ENCODE measurements at places on chromosomes 1 and 21.
A peak's percentile ranks its signal among the peaks of the same experiment; 100 is the strongest.

GRCh38 chr1:41344708-41345159 is 16.5 kb upstream of the FOXO6 start:
- peak; percentile 19 for DNase-seq

GRCh38 chr1:90027281-90027680 is 32.4 kb downstream of the ZNF326 start:
- DNase-seq: no peak

- no peak for DNase-seq
Observed at GRCh38 chr1:81974222-81974841, 173.6 kb downstream of the ADGRL2 start.

DNA sequence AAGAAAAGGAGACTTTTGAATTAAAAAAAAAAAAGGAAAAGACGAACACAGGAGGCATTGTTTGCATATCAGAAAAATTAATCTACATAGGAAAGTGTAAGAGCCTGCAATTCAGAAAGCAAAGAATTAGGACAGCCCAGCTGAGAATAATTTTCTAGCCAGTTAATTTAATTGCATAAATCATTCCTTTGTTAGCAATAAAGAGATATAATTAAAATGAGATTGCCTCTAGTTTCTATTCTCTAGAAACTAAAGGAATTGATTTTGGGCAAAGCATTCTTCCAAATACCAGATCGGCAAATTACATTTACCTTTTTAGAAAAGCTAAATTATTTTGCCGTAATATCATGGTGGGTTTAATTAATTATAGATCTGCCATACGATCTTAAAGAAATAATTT is 46.0 kb downstream of the NUF2 start:
- DNase-seq: no peak

- no peak for DNase-seq
Observed at GRCh38 chr1:72278461-72278860, 3.9 kb downstream of the NEGR1 start.

- DNase-seq: no peak
Observed at GRCh38 chr1:167454304-167454893, 63.9 kb downstream of the CD247 start.

- DNase-seq: no peak
Observed at GRCh38 chr1:229238231-229238630, 32.7 kb upstream of the RAB4A start.

- no peak for DNase-seq
Observed at GRCh38 chr1:213389061-213389581, 338.1 kb downstream of the RPS6KC1 start.

DNA sequence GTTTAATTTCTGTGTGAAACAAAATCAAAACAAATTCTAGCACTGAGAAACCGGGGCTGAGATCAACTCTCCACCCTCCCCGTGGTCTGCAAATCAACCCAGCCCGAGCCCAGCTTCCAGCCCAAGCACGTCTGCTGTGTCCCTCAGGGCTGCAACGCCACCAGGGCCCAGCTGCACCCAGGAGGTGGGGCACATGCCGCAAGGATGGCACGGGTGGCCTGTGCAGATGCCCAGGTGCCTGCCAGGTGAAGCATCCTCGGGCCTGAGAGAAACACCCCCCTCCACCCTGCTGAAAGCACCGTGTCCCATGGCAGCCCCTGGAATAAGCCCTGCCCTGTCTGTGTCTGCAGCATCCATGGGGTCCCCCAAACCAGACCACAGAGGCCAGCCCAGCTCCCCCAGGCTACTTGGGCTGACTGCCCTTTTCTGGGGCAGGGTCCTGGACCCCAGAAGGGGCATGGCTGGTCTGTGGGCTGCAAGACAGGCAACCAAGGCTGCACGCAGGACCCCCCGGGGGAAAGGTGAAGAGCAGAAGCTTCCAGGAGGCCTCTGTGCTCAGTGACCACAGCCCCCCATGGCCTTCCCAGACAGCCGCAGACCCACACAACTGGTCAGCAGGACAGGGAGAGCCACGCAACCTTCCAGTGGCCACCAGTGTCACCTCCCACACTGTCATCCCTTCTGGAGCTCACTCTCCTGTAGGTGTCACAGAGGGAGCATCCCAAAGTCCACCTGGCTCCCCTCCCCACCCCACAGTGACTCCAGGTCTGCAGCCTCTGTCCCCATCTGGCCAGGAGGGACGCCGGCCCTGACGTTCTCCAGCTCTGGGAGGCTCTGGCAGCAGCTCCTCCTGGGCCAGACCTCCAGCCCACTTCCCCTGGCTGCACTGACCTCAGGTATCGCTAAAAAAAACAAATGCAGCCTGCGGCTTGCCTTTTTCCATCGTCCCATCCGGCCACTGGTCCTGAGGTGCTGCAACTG is 7.7 kb downstream of the WNT9A start:
- DNase-seq: no peak

- no peak for DNase-seq
Observed at GRCh38 chr1:92910081-92910480, 51.2 kb downstream of the DIPK1A start.

DNA sequence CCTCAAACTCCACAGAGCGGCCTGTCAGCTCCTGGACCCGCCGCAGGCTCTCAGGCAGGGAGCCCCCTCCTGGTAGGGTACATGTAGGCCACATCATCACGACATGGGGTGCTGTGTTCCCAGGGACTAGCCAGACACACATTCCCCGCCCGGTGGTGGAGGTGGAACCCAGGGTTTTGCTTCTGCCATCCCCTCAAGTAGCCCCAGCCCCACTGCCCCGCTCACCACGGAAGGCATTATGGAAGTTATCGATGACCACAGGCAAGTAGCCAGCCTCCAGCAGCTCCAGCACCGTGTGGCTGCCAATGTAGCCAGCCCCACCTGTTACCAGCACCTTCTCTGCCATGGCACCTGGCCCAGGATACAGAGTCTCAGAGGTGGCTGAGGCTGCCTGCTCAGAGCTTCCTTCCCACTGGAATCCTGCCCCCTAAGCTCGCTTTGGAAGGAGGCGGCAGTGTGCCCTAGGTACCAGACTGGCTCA is 1.9 kb downstream of the GALE start:
- no peak for DNase-seq

- no peak for DNase-seq
Observed at GRCh38 chr1:235980976-235981375, 83.9 kb downstream of the NID1 start.

DNA sequence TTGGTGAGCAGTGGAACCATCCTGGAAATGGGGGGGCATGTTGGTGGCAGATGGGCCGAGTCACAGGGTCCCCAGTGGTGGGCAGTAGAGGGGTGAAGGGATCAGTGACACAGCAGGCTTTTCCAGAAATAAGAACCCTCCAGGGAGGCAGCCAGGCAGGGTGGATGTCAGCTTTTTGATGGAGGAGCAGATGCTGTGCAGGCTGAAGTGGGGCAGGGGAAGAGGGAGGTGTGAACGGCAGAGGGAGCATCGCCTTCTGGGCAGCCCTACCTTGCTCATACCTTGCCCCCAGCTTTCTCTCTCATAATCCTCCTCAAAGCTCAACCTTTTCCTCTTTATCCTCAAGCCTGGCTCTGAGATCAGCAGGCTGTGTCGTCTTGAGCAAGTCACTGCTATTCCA is 131.8 kb upstream of the IPO9 start:
- DNase-seq: no peak

GRCh38 chr1:175158170-175158591 is 34.4 kb downstream of the KIAA0040 start:
- no peak for DNase-seq

GRCh38 chr1:209187589-209187988 is 395.9 kb upstream of the CAMK1G start:
- DNase-seq: no peak

DNA sequence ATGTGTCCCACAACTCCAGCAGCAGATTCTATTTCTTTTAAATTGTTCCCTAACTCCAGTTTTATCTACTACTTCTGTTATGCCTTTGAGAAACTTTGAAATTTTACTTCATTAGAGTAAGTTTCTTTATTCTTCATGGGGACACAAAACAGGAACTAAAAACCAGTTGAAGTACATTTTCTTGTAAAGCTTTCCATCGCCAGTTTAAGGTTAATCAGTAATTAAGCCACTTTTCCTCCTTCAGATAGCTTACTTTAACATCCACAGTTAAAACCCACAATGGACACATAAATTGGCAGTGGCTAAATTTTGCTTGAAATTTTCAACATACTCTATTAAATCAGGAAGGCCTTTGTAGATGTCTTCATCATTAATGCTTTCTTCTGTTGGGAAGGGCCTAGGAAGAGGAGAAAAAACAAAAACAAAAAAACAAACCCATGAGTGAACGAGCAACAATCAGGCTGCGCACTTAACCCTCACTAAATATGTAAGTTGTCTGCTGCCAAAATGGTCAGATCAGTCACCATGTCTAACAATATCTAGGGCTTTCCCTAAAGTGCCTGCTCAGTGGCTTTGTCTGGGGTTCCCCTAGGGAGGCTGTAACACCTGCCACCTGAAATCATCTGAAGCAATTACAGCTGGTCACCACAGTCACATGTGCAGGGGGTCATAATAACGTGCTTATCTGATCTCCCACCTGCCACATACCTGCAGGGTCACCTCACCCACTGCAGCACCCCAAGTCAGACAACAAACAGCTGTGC is 187.9 kb downstream of the VAV3 start:
- no peak for DNase-seq

GRCh38 chr1:89179343-89179742 is 3.5 kb upstream of the GBP7 start:
- no peak for DNase-seq

DNA sequence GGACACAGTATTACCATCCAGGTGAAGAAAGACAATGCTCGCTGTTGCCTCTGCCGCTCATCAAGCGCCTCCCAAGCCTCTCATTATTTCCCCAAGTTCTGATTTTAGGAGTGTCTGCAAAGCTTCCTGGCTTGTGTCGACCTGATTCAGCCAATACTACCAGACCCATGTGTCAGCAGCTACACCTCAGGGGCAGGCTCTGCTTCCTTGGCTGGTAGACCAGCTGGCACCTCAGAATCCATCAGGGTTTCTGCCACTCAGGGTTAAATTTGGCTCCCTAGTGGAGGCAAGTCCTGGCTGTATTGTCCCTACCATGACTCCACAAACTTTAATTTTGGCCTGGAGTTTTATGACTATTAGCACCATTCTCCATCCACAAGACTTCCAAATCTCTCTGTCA is 35.4 kb downstream of the SUSD4 start:
- DNase-seq: no peak

DNA sequence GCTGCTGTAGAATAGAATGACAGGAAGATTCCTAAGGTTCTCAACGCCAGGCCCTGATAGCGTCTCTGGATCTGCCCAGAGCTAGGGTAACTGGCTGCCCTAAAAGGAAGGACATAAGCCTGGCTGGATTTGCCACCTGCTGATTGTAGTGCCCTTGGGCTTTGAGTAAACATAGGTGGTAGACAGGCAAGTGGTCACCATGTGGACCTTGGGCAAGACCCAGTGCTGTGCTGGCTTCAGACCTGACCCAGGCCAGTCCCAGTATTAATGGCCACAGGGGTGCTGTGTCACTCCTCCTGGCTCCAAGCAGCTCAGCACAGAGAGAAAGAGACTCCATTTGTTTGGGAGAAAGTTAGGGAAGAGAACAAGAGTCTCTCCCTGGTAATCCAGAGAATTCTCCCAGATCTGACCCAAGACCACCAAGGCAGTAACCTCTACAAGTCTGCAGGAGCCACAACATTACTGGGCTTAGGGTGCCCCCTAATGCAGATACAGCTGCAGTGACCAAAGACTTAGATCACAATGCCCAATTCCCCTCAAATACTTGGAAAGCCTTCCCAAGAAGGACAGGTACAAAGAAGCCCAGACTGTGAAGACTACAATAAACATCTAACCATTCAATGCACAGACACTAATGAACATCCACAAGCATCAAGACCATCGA is 44.5 kb downstream of the PHTF1 start:
- DNase-seq: no peak

GRCh38 chr1:67463298-67463955 is 33.2 kb upstream of the SERBP1 start:
- no peak for DNase-seq

Measured in vagina (tissue), 2 donors.